ENCODE measurements at places on chromosomes 5 and 9. TPM values are rescaled to one million over a fixed set of nuclear protein-coding genes. Genes with fewer than 3 reads are reported as not detected.

GRCh38 chr9:5510989-5511388 lies 658 bp downstream of the PDCD1LG2 start:
- DNase-seq = no peak

- DNase-seq = peak; percentile 30
Measured at GRCh38 chr5:154276973-154277331, 86.4 kb downstream of the GALNT10 start.

DNA sequence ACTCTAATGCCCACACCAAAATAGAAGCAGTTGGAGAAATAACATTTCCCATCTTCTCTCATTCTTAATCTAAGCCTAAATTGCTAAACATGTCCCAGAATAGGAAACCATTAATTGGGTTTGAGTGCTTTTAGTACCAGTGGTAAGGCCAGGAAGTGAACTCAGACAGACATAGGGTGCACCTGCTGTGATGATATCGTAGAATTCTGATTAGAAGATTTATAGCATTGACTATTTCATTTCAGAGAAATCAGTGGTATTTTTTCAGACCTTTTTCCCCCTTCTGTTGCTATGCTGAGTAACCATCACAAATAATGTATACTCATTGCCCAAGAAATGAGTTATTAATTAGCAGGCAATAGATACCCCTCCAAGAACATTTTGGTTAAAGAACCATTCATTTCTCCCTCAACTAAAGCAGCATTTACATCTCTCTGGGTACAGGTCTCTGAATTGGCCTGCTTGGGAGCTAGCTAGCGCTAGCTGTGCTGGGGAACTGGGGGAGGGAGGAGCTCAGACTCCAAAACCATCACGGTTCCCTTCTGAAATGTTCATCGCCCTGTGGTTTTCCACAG lies 7.3 kb downstream of the GLRX start:
- DNase-seq = no peak

GRCh38 chr9:127380479-127380878 lies 16.5 kb upstream of the SLC2A8 start:
- DNase-seq = no peak

DNA sequence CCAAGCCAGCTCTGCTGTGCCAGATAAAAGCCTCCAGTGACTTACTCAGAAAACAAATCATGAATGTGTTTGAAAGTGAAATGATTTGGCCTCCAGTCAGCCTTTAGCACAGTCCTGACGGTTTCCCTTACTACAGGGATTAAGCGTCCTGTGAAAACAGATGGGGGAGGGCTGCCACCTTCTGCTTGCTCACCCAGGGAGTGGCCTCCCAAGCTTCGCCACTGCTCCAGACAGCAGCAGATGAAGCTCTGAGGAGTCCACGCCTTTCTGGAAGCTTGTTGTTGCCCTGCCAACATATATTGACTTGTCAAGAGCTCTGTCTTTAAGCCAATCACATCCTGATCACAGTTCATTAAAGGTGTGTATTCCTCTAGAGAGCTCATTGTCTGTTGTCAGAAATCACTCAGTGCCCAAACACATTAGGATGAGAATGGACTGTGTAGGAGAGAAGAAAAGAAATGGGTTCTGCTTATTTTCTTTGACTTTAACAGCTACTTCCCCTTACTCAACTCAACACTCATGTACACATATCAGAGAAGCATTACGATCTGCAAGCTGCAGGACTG lies 4.9 kb upstream of the FYB1 start:
- DNase-seq = peak; percentile 82

The MORN5 gene
- not detected for total RNA-seq

All from transverse colon (tissue), 4 donors.